Posterior vena cava (tissue), 2 donors: ENCODE measurements at places on chromosomes 2 and 18.

- peak; percentile 77 for DNase-seq
These were observed 157.9 kb downstream of the PXDN start for GRCh38 chr2:1586251-1586922.

DNA sequence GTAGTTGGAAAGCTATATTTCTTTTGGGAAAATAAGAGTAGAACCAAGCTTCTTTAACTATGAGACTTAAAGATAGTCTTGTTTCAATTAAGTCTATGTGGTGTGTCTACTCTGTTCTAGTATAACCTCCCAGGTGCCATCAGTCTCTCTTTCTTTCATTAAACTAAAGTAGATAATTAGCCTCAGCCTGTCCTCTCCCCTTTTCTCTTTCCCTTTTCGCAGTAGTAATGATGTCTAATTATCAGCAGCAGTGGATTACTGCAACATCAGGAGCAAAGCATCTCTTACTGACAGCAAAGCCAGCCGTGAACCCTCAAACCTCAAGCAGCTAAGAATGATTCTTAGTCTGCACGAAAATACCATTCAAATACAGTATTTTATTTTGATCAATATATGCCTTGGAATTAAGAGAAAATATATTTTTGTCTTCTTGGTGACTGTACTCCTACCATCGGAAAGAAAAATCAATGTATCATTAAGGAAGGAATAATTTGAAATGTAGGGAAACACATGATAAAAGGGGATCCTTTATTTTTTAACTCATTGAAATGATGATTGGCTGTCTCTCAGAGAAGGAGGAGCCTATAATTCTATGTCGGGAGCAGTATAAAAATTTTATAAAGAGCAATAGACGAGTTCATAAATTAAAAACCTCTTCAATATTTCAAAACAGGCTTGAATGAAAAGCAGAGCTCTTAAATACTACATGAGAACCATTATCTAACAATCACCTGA is 4.5 kb downstream of the NOL4 start:
- no peak for DNase-seq

GRCh38 chr2:174180165-174180724 is 68.1 kb downstream of the OLA1 start:
- DNase-seq: no peak

- DNase-seq: no peak
These were observed 24.5 kb upstream of the SPRED2 start for GRCh38 chr2:65456886-65457285.

DNA sequence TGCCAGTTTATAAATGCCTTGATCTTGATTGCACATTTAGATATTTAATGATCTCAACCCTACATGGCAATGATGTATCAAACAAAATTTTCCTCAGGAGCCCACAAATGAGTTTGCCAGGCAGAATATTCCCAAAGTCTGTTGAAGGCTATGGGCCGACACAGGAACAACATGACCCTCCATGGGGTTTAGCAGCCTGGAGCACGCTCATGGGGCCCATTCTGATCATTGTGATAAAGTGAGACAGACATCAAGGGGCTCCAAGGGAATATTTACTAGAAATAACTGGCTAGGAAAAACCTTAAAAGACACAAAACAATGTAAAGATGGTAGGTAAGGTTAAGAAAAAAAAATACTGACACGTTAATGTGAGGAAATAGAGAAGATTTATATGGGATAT is 485.4 kb downstream of the PLCL1 start:
- DNase-seq: no peak

DNA sequence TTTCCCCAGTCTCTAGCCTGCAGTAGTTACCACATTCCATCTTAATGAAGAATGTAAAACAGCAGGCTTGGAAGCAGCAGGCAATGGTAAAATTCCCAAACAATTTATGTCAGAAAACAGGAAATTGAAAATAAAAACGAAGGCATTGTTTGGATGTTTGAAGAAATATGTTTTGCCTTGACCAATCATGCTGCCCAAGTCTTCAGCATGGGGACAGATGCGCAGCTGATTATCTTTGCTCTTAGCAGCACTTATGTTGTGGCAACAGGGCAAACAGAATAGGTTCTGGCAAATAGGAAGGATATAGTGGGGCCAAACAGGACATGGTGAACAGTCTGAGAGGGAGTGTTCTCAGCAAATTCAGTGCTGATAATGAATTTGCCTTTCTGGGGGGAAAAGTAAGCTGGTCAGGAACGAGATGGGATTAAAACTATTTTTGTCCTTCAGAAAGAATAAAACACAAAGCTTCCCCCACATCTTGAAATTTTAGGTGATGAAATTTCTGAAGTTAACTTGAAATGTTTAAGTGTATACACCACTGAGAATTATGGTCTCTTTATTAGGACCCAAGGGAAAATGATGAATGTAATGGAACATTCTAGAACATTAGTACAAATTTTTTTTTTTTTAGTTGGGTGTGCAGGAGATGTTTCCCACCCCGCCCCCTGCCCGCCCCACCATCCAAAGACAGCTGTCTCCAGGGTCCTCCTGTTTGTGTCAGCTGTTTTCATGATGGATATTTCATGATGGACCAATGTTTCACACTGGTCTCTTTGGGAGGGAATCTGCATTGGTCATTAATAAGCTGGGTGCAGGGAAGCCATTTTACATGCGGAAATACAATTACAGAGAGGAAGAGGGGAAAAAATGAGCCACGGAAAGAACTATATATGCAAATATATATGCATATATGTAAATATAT is 239.5 kb upstream of the REV1 start:
- DNase-seq: no peak

DNA sequence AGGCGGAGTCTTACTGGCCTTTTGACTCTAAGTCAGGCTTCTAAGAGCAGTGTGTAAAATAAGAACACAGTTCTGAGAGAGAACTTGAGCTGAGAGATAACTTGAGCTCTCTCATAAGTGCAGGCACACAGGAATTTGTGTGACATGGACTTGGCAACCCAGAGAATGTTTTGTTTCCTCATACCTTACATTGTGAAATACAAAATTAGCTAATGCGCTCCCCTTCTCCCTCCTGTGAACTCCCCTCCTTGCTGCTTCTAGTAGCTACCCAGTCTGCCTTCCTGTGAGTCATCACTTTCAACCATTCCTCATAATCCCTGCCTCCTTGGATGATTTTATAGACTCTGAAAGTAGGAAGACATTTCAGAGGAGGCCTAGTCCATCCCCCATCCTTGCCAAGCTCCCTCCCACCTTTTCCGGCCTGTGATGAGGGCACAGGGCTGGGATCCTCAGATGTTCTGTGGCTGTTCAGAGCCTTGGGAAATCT is 22.6 kb downstream of the FER1L5 start:
- peak; percentile 80 for DNase-seq

GRCh38 chr2:206556357-206556949 is 85.8 kb upstream of the FAM237A start:
- no peak for DNase-seq

- DNase-seq: no peak
These were observed 589.6 kb upstream of the KLHL29 start for GRCh38 chr2:22795287-22795866.

DNA sequence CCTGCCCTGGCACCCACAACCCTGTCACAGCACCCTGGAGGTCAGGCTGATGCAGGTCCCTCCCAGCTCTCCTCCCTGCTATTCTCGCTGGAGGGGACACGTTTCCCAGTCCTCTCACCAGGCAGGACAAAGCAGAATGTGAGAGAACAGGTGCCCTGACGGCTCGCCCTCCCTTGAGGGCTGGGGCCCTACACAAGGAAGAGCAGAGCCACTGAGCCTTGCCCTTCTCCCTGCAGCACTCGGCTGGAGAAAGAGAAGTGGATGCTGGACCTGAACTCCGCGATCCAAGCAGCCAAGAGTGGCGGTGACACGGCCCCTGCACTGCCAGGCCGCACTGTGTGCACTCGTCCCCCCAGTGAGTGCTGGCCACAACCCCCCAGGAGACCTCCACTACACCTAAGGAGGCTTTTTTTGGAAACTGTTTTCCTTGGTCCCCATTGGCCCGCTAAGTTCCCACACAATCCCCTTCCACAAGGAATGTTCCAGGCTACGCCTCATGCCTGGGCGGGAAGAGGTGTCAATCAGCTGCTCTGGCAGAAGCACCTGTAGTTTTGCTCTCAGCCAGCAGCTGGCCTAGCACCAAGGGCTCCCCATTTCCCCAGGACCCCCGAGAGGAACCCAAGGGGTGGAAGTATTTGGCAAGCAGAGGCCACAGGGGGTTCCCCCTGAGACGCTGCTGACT is 17.4 kb downstream of the STK25 start:
- DNase-seq: no peak

DNA sequence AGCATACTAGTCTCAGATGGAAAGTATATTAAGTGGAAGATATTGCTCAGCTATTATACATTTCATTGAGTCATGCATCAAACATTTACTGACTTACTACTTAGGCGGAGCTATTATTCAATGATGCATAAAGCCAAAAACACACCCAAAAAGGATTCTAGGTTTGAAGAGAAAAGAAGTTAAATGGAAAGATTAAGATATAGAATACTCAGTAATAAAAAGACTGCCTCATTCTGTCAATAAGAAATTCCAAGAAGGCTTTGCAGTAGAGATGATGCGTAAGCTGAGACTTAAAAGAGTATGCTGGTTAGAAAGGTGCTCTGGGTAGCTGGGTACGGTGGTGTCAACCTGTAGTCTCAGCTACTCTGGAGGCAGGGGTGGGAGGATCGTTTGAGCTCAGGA is 27.6 kb downstream of the STK17B start:
- DNase-seq: no peak

GRCh38 chr18:44130376-44130942 is 550.2 kb upstream of the SETBP1 start:
- DNase-seq: no peak

- DNase-seq: peak; percentile 93
These were observed 472 bp downstream of the CNOT11 start for GRCh38 chr2:101253013-101253702.

DNA sequence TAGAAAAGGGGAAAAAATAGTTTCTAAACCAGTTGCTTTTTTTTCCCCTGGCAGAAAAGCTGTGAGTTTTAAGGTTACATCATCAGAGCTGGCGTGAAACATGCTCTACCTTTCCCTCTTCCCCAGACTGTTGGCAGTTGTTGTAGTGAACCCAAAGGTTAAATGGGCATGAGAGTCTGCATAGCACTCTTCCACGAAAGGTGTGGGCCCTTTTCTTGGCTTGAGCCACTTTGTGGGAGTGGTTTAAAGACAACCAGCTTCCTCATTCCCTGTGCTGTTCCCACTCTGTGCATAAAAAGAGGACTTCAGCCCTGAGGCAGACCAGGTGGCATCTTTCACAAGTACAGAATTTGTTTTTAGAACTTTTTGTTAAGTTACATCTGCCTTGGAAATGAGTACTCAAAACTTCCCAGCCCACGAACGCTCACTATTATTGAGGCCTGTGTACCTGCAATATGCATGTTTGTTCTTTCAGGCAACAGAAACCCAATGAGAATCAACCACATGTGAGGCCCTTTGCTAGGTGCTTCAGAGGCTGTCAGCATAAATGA is 243.8 kb downstream of the BABAM2 start:
- DNase-seq: no peak

DNA sequence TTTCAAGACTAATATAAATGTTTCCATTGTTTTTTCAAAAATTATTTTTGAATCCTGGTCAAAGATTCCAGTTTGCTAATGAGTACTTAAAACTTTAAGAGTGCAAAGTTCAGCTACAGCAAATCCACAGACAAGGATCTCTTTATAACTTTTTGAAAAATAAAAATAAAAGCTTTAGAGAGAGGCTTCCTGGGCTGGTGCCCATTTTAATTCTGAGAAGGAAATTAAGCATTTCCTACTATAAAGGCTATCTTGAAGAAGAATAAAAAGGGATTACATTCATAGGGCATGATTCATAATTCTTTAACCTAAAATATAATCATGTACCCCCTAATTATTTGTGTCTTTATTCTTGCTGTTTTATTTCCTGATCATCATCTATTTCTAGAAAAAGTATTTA is 38.2 kb downstream of the DNAJC10 start:
- no peak for DNase-seq
